T47D (cell line): ENCODE measurements at places on chromosomes 3 and 15.

- no peak for DNase-seq
Observed at GRCh38 chr3:158330870-158331269, 221.0 kb downstream of the RSRC1 start.

DNA sequence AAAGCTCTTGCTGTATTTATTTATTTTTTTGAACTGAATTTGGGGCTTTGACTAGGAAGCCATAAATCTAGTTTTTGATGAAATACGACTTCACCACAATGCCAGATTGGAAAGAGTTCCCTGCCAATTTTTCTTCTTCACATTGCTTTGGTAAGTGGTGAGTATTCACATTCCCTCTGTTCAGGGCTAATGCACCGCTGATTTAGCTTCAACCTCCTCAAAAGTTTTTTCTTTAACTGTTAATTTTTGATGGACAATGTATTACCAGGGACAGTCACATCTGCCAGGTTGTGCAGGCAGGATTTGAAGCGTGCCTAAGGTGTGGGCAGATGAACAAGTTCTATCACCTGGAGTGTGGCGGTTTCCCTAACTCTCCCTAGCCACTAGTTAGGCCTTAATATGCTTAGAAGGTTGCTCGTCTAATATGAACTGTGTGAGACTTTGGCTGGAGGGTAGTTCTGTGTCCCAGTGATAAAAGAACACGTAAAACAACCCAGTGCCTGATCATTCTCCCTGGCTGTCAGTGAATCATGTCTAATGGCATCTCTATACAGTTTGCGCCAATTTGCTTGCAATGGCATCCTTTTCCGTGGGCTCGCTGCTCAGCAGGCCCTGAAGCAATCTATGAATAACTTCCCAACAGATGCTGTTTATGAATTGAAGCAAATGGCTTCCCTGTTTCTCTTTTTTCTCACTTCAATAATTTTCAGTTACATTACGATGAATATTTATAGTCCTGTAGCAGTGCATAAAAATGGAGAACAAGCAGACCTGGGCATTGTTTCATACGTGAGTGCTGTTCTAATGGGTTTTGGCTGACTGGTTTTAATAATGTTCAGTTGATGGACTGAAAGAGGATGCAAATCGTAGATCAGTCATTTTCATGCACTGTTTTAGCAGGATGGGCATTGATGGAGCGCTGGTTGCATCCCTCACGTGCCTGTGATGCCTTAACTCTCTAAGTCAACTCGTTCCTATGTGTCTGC, 243.2 kb upstream of the SUCLG2 start:
- no peak for DNase-seq

GRCh38 chr3:142209655-142210054, 15.7 kb downstream of the GK5 start:
- DNase-seq, result no peak

DNA sequence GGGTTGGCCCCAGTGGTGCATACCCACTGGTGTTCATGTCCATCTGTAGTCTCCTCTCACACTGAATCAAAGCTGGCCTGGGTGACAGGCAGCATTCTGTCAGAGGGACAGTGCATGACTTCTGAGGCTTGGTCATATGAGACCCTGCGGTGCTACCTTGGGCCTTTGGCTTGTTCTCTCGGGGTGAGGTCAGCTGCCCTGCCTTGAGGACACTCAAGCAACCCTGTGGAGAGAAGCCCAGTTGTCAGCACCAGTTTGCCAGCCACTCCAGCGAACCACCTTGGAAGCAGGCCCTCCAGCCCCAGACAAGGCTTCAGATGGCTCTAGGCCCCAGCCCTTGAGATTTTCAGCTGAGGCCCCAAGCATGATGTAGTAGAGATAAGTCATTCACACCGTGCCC, 16.9 kb upstream of the RAB7A start:
- DNase-seq, result no peak

GRCh38 chr15:24954783-24955530, at the start of the genes SNRPN and SNURF:
TSS of gene SNRPN (plus strand) at chr15:24954987. CDS start at chr15:24974454, 19,467 bp downstream.
TSS of gene SNURF (plus strand) at chr15:24954987. CDS start at chr15:24955049, 62 bp downstream.
- DNase-seq, result peak; percentile 71

- no peak for DNase-seq
Observed at GRCh38 chr3:62164746-62165145, 208.6 kb downstream of the FEZF2 start.

DNA sequence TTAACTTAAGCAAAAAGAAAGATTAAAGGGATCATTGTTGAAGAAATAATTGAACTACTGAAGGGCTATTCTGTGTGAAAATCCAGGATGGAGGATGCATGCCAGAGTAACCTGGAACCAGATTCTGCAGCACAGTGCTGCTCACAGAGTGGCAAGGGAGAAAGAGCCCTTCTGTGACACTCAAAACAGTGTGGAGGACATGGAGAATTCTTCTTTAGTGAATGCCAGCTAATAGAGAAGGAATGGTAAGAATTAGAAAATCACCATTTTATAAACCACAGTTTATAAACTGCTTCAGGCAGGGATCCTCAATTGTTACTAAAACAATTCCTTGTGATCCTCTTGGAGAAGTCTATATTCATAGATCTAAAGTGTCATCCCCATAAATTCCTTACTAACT, 70.4 kb upstream of the ARHGEF26 start:
- DNase-seq, result no peak

DNA sequence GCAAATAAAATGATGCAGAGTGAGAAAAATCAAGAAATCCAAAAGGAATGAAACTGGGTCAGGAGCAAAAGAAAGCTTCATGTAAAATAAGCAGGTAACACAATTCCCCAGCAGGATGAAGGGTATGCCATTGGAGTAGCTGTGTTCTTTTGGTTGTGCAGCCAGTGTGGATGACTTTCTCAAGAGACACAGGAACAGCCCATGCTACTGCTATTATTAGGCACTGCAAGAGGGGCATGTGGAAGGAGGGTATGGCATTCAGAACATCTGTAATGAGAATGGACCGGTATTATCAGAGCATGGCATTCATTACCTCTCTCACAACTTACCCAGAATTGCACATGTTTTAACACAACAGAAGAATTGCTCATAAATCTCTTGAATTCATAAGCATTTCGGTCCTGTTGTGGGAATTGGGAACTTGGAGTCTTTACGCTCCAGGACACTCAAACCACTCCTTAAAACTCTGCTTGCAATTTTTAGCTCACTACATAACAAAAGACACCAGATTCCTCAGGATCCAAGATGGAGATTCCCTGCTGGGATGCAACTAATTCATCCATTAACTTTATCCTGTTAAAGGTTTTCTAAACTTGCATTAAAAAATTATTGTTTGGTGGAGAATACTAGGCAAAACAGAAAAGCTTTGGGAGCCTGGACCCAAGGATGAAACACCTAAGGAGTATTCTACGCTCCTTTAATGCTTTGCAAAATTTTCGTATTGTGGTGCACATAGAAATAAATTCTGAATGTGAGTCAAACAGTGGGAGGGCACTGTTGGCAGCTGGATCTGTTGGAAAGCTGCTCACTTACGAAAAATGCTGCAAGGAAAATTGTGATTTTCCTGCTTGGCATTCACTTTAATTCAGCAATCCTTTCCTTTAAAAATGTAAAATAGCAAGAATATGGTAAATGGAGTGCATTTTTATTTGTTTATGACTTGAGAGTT, 34.6 kb upstream of the CDIN1 start:
- no peak for DNase-seq

- peak; percentile 57 for DNase-seq
Observed at GRCh38 chr3:150497956-150498355, 48.3 kb downstream of the SERP1 start.

DNA sequence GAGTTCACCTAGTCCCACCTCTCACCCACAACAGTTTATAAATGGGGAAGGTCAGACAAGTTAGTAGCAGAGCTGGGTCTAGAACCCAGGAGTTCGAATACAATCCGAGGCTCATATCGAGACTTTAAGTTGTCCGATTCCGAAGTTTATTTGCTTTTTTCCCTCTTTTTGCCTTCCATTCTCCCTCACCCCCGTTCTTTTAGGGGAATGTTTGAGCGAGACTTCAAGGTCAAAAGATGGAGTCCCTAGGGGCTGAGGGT, 7.3 kb downstream of the BCL6 start:
- no peak for DNase-seq

DNA sequence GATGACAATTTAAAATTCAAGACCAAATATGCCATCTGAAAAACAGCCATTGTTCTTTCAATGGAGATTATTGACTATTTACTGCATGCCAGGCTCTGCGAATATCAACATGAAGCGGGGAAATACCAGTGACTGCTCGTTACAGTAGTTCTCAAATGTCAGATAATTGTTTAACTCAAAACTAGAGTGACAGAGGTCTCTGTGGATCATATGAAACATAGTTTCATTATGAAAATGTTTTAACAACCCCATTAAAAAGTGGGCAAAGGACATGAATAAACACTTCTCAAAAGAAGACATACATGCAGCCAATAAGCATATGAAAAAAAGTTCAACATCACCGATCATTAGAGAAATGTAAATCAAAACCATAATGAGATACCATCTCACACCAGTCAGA, 50.0 kb upstream of the GPR149 start:
- DNase-seq, result no peak

GRCh38 chr15:101059381-101060341, 140.5 kb downstream of the LRRK1 start:
- no peak for DNase-seq

DNA sequence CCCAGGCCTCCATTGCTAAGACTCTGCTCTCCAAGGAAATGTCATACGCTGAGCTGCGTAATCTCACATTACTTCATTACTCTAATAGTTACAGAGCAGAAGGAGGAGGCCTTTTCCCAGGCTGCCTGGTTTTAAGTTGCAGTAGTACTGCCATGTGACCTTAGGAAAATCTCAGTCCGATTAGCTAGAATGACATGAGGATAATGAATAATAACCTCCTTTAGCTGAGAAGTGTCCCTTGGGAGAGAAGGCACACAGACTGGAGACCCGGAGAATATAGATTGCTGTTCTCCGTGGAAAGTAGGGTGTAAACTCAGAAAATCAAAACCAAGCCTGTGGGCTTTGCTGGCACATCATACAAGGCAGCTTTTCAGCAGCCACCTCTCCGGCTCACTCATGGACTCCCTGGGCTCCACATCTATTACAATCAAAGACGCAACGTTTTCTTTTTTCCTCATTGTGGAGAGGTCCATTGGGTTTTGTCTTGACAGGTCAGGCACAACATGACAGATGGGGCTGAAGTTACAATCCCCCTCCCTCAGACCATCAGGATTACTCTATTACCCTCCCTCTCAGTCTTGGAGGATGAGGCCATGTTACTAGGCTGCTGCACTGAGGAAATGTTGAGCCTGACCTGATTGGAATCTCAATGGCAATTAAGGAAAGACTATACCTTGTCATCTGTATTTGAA, 134.8 kb upstream of the MB21D2 start:
- DNase-seq, result no peak

DNA sequence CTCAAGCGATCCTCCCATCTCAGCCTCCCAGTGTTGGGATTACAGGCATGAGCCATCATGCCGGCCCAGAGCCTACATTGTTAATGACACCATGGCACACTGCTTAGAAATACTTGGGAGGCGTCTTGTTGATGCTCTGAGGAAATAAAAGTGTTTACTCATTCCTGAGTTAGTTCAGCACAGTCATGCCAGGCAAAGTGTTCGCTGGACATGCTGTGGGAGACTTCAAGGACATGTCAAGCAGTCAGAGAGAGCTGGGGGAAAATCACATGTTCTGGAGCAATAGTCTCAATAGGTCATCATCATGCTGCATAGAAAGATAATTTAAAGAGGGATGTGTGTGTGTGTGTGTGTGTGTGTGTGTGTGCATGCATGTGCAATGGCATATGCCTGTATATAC, 37.5 kb downstream of the TTC23 start:
- DNase-seq, result no peak

GRCh38 chr3:134322286-134322685, 52.0 kb downstream of the AMOTL2 start:
- no peak for DNase-seq

GRCh38 chr3:182405759-182406158, 387.5 kb upstream of the ATP11B start:
- DNase-seq, result peak; percentile 72

DNA sequence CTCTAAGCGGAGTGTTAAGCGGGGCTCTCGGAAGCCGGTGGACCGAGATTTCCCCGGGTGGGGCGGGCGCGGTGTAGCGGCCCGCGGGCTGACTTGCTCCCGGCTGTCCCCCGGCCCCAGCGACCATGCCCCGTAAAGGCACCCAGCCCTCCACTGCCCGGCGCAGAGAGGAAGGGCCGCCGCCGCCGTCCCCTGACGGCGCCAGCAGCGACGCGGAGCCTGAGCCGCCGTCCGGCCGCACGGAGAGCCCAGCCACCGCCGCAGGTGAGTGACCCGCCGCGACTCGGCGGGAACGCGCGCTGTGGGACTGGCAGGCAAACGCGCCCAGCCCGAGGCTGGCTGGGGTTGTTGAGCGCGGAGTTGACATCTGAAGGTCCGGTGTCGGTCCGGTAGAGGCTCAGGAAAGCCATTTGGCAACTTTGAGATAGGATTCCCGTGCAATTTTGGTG, 1.3 kb downstream of the SMC4 start:
- peak; percentile 47 for DNase-seq

- DNase-seq, result no peak
Observed at GRCh38 chr3:66904831-66905493, 93.1 kb upstream of the KBTBD8 start.

- DNase-seq, result no peak
Observed at GRCh38 chr3:52809149-52809548, 14.6 kb downstream of the ITIH3 start.

- no peak for DNase-seq
Observed at GRCh38 chr3:120597445-120598049, 1.4 kb downstream of the NDUFB4 start.

- DNase-seq, result no peak
Observed at GRCh38 chr3:183629546-183630301, 5.7 kb upstream of the KLHL24 start.

GRCh38 chr15:96320107-96320506, 10.4 kb upstream of the NR2F2 start:
- no peak for DNase-seq

GRCh38 chr3:156258301-156258700, 137.9 kb downstream of the KCNAB1 start:
- DNase-seq, result no peak

- peak; percentile 30 for DNase-seq
Observed at GRCh38 chr3:190646996-190647395, 133.1 kb downstream of the IL1RAP start.

DNA sequence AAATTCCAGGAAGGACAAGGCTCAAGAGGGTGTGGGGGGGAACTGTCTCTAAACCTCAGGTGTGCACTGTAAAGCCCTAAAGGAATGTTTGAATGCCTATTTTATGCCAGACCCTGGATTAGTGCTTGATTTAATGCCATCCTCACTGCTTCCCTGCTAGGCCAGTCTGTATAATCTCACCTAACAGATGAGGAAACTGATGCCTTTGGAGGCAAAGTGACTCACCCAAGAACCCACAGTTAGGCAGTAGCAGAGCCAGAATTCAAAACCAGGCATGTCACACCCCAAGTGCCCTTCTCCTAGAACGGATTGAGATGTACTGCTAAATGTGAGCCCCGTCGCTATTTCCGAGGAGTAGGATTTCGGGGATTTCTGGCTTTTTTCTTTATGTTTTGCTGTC, 7.8 kb downstream of the CAMK1 start:
- DNase-seq, result no peak
